Spleen (tissue), 13 donors: ENCODE measurements at places on chromosomes 11 and 22. TPM values are rescaled to one million over a fixed set of nuclear protein-coding genes. Genes with fewer than 3 reads are reported as not detected.

The OVCH2 gene
- total RNA-seq: not detected

DNA sequence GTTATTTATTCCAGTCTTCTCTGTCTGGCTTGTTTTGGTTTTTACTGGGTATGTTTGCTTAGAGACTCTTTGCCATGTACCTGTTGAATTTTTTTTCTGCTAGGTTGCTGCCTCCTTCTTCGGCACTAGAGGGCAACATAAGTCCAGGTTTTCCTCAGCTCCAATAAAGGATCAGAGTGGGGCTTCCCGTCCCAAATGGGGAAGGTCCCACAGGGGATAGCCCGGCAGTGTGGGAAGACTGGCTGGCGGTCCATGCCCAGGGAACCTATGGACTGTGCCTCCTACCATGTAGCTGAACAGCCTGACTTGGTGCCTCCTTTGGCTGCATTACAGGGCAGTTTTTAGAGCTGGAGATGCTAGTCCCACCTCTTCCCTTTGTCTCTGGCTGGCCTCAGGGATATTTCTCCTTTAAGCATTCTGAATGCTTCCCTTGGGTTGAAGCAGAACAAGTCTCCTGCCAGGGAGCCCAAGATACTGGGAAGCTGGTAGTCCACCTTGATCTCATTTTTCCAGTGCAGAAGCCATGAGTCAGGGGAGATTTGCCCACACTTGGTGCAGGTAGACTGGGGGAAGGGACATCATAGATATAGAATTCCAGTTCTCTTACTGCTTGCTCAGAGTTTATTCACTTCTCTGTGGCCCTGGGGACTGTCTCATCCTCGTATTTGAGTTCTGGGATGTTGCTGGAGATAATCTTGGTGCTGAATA lies 60.2 kb downstream of the BRD1 start:
- DNase-seq: peak; percentile 62

- DNase-seq: no peak
These were observed 842 bp downstream of the HEPACAM start for GRCh38 chr11:124934862-124935547.

GRCh38 chr22:30368420-30368819 lies 11.6 kb downstream of the CCDC157 start:
- DNase-seq: no peak

The DDX17 gene
- total RNA-seq: 711 TPM

- DNase-seq: no peak
These were observed 3.4 kb downstream of the ZNF195 start for GRCh38 chr11:3375552-3375951.

- DNase-seq: no peak
These were observed 527.7 kb upstream of the KIRREL3 start for GRCh38 chr11:127528297-127528696.

GRCh38 chr11:114892381-114893197 lies 214.3 kb downstream of the NXPE2 start:
- DNase-seq: no peak

GRCh38 chr22:36331912-36332622 lies 55.7 kb downstream of the MYH9 start:
- DNase-seq: peak; percentile 95

The DRD2 gene
- total RNA-seq: not detected

DNA sequence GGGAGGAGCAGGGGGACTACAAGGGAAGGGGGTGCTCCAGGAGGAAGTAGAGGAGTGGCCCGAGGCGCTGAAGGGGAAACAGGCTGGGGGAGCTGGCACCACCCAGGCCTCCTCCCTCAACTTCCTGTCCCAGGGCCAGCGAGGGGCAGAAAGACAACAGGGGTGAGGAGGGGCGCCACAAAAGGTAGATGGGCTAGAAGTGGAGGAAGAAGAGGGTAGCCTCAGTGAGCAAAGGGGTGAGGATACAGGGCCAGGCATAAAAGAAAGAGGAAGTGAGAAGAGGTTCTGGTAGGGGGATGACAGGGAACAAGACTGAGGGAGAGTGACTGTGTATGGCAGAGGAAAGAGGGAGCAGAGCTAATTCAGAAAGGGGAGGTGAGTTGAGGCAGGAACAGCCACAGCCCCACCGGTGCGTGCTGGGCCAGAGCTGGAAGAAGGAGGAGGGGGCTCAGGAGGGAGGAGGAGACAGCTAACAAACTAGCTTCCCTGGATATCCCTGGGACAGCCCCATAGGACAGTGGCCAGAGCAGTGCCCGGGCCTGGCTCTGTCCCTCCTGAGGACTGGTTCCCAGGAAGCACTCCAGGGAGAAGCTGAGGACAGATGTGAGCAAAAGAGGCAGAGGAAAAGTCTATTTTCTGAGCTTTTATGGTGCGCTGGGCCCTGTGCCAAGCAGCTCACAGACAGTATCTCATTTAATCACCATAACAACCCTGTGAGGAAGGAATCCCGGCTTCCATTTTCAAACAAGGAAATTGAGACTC lies 8.5 kb downstream of the DCHS1 start:
- DNase-seq: peak; percentile 88

DNA sequence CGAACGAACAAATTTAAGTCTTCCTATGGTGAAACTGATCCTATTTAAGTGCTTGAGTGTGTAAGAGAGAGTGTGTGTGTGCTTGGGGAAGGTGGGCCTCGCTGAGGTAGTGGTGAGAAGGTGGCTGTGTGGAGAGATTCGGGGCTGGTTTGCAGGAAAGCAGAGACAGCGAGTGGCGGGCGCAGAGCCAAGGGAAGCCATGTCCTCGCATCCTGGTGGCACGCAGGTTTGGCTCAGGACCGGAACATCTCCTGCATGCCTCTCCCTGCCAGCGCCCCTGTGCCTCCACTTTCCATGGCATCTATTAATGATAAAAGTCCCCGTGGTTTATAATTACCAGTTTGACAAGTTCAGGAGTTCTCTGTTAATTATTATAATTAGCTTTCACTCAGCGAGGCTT lies 383.1 kb upstream of the CADM1 start:
- DNase-seq: no peak

- no peak for DNase-seq
These were observed 819 bp downstream of the JAML start for GRCh38 chr11:118223992-118224391.

DNA sequence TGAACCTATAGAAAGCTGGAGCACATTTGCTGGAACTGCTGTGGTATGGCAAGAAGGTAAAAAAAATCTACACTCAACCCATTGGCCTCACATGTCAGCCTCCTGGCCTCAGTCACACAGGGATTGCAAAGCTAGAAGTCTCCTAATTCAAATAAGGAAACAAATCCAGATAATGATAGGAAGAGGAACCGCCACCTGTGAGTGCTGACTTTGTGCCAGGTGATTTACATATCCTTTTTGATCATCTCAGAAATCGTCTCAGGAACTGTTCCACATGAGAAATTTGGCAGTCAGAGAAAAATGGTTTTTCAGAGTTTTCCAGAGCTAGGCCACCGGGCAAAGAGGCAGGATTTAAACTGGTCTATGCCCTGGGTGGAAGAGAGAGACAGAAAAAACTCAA lies 986 bp downstream of the NLRP10 start:
- no peak for DNase-seq

The C11orf16 gene
- total RNA-seq: not detected

The KBTBD4 gene
- total RNA-seq: 19.4 TPM

The BCO2 gene
- total RNA-seq: 3.8 TPM

The TRIM22 gene
- total RNA-seq: 336 TPM

The OR6T1 gene
- total RNA-seq: not detected

- DNase-seq: no peak
These were observed 26.1 kb downstream of the APOL6 start for GRCh38 chr22:35674335-35674734.

The SLC35E4 gene
- 6.1 TPM for total RNA-seq
